ENCODE measurements at places on chromosomes 2 and 18. TPM values are rescaled to one million over a fixed set of nuclear protein-coding genes. Genes with fewer than 3 reads are reported as not detected.

Gene ABI2
- polyA plus RNA-seq: 19.7 TPM

Gene GKN2
- not detected for polyA plus RNA-seq

Gene ITGB6
- polyA plus RNA-seq: not detected

Gene RAMP1
- polyA plus RNA-seq: 10.8 TPM

Measured in CD4-positive, alpha-beta memory T cell (primary cell).